ENCODE measurements at places on chromosomes 5 and 9. TPM values are rescaled to one million over a fixed set of nuclear protein-coding genes. Genes with fewer than 3 reads are reported as not detected.

The ANKRD18A gene
- not detected for total RNA-seq

The KCNV2 gene
- not detected for total RNA-seq

The WASHC1 gene
- total RNA-seq, result 20.7 TPM

The FBXL7 gene
- not detected for total RNA-seq

The PCDHB5 gene
- total RNA-seq, result not detected

The ZBED3 gene
- 2.6 TPM for total RNA-seq

The PCDHGB5 gene
- total RNA-seq, result 3.1 TPM

The GABRA6 gene
- total RNA-seq, result not detected

The ACOT12 gene
- not detected for total RNA-seq

The IL4 gene
- not detected for total RNA-seq

The NR5A1 gene
- not detected for total RNA-seq

The PCDHA12 gene
- total RNA-seq, result not detected

The WHRN gene
- total RNA-seq, result 90.6 TPM

The SLC34A3 gene
- not detected for total RNA-seq

The ARL15 gene
- total RNA-seq, result 28.9 TPM

The NRG2 gene
- 0.21 TPM for total RNA-seq

The VAV2 gene
- total RNA-seq, result 3.9 TPM

Data from natural killer cell (primary cell).